ENCODE measurements at places on chromosomes 4 and X. TPM values are rescaled to one million over a fixed set of nuclear protein-coding genes. Genes with fewer than 3 reads are reported as not detected.

The IL15 gene
- total RNA-seq, result 6.0 TPM

The FAM133A gene
- total RNA-seq, result not detected

The ATOH1 gene
- not detected for total RNA-seq

The SATL1 gene
- 0.10 TPM for total RNA-seq

The ENPP6 gene
- not detected for total RNA-seq

The ATP8A1 gene
- 84.8 TPM for total RNA-seq

The PNCK gene
- total RNA-seq, result 0.97 TPM

The VGLL1 gene
- not detected for total RNA-seq

The PRRG1 gene
- total RNA-seq, result not detected

The FRMD7 gene
- not detected for total RNA-seq

The GAGE12D gene
- not detected for total RNA-seq

The MAGEA2 gene
- not detected for total RNA-seq

GRCh38 chrX:148815218-148815961 is 315.0 kb downstream of the AFF2 start:
- H3K27me3 ChIP-seq, result no peaks in the 10 kb centered on the region
- no peak overlapping the region for H3K27ac ChIP-seq
- H3K36me3 ChIP-seq, result no peaks in the 10 kb centered on the region
- no peaks in the 10 kb centered on the region for H3K4me1 ChIP-seq

DNA sequence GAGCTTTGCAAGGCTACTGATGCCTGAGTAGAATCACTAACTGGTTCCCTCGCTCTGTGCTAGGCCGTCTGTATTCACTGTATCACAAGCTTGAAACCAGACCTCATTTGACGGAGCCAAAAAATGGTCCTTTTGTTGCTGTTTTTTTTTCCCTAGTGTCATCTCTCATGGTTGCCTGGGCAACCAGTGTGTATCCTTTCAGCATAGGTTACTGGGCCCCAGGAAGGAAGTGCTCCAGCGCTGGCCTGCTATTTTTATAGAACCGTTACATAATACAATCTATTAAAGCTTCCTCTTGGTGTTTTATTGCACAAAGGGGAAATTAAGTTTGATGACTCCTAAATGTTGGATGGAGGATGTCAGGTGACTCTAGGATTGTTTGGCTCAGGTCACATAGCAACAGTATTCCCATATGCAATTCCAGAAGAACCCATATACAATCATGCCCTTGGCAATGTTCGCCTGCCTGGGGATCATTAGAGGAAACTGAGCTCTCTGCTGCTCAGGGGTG is 220.4 kb downstream of the SPRY1 start:
- H3K36me3 ChIP-seq, result no peaks in the 10 kb centered on the region
- no peaks in the 10 kb centered on the region for H3K27me3 ChIP-seq
- H3K4me1 ChIP-seq, result peaks cover 24% of the 10 kb centered on the region
- peak; percentile 29 for DNase-seq
- H3K27ac ChIP-seq, result peak overlapping the region; percentile 6
- no peak overlapping the region for H3K4me3 ChIP-seq

DNA sequence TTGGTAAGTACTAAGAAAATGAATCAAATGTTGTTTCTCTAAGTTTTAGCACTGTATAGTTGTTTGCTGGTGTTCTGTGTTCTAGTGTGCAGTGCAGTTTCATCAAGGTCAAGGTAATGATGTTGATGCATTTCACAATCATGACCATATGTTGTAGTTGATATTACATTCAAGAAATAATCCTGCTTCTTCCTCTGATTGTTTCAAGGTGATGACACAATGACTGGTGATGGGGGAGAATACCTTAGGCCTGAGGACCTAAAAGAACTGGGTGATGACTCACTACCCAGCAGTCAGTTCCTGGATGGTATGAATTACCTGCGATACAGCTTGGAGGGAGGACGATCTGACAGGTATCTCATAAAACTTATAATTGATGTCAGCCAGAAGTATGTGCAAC is 261.6 kb downstream of the ANK2 start:
- H3K36me3 ChIP-seq, result no peaks in the 10 kb centered on the region
- no peak overlapping the region for H3K27ac ChIP-seq
- H3K27me3 ChIP-seq, result no peaks in the 10 kb centered on the region
- no peaks in the 10 kb centered on the region for H3K4me1 ChIP-seq
- no peak overlapping the region for H3K4me3 ChIP-seq

- no peak overlapping the region for H3K27ac ChIP-seq
- no peak for DNase-seq
- no peak overlapping the region for H3K4me3 ChIP-seq
- H3K36me3 ChIP-seq, result no peaks in the 10 kb centered on the region
- H3K27me3 ChIP-seq, result no peaks in the 10 kb centered on the region
- H3K4me1 ChIP-seq, result no peaks in the 10 kb centered on the region
Measured at GRCh38 chrX:132333351-132333750, 114.1 kb upstream of the RAP2C start.

DNA sequence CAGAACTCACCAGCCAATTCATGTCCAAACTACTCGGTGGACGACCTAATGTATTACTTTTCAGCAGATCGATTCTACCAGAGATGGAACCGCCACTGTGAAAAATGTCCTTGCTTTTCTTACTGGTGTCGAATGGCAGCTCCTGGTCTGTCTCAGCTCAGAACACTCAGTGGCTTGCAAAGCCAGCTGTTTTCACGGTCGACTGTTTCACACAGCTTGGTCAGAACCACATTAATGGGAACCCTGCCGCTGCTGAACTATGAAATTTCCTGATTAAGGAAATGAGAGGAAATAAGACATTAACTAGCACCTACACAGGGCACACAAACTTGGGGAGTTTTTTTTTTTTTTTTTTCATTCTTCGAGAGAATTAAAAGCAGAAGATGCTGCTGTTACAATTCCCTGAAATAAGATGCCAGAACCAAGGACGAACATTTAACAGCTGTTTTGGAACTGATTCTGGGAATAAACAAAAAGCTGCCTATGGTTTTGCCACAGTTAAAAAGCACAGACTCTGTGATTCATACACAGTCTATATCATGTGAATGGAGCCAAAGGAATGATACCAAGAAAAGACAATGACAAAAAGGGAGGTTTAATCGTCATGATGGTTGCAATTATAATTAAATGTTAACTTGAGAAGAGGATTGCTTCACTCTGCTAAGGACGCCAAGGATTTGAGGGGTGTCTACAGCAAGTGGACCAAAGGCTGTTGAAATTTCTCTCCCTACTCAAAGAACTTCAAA is 31.3 kb downstream of the SUPT20HL2 start:
- no peak overlapping the region for H3K27ac ChIP-seq
- DNase-seq, result no peak
- no peaks in the 10 kb centered on the region for H3K27me3 ChIP-seq
- H3K4me3 ChIP-seq, result no peak overlapping the region
- H3K4me1 ChIP-seq, result no peaks in the 10 kb centered on the region

DNA sequence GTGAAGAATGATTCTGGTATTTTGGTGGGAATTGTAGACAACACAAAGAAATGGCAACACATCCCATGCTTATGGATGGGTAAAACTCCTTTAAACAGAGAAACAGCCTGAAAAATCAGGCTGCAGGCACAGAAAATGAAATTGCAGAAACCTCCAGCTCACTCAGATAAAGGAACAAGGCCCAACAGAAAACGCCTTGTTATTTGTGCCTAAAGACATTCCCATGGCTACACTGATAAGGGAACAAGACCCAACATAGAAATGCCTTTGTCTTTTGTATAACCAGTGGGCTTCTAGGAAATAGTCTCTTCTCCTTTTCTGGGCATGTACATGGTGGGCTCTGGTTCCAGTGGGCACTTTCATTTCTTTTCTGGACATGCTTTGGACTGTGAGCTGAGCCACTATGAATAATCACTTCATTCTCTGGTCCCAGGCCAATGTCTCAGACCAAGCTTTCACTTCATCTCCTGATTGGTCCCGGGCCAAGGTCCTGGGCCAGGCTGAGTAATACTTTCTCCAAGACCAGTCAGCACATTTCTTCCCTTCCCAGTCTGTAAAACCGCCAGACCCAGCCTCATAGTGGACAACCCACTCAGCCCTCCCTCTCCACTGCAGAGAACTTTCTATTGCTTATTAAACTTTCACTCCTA is 160.5 kb downstream of the TBX22 start:
- H3K27ac ChIP-seq, result no peak overlapping the region
- no peaks in the 10 kb centered on the region for H3K27me3 ChIP-seq

GRCh38 chr4:9781343-9782135 is at the start of gene DRD5:
Gene DRD5 (plus strand): TSS chr4:9781634. CDS start chr4:9782030, 396 bp downstream.
- no peaks in the 10 kb centered on the region for H3K4me1 ChIP-seq
- H3K36me3 ChIP-seq, result no peaks in the 10 kb centered on the region
- no peaks in the 10 kb centered on the region for H3K27me3 ChIP-seq
- no peak within 1 kb of the TSS for H3K27ac ChIP-seq

- DNase-seq, result peak; percentile 81
- H3K27ac ChIP-seq, result peak overlapping the region; percentile 59
- H3K36me3 ChIP-seq, result no peaks in the 10 kb centered on the region
- H3K27me3 ChIP-seq, result no peaks in the 10 kb centered on the region
- peaks cover 24% of the 10 kb centered on the region for H3K4me1 ChIP-seq
Measured at GRCh38 chrX:17737986-17738713, 857 bp downstream of the SCML1 start.

- no peak overlapping the region for H3K4me3 ChIP-seq
- no peak for DNase-seq
- no peaks in the 10 kb centered on the region for H3K36me3 ChIP-seq
- no peaks in the 10 kb centered on the region for H3K27me3 ChIP-seq
- no peak overlapping the region for H3K27ac ChIP-seq
Measured at GRCh38 chr4:87849612-87850011, 16.8 kb downstream of the MEPE start.

- no peak for DNase-seq
- no peaks in the 10 kb centered on the region for H3K27me3 ChIP-seq
- H3K4me3 ChIP-seq, result no peak overlapping the region
- H3K27ac ChIP-seq, result no peak overlapping the region
- H3K36me3 ChIP-seq, result no peaks in the 10 kb centered on the region
- H3K4me1 ChIP-seq, result no peaks in the 10 kb centered on the region
Measured at GRCh38 chrX:15087747-15088146, 182.1 kb downstream of the ASB9 start.

DNA sequence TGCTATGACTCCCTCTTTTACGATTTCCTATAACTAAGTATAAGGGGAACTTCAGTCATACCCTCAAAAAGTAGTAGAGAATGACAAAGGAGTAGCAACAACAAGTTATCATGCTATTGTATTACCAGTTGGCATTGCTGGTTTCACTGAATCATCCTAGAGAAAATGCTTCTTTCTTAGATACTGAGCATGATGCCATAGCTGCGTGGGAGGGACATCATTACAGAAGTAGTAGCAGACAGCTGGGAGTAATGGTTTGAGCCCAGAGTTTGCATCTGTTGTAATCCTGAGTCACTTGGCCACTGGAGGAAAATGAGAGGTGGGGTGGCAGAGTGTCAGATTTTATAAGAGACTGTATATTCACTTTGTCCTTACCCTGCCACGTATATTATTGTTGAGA is 38.6 kb downstream of the MTMR1 start:
- peaks cover 50% of the 10 kb centered on the region for H3K36me3 ChIP-seq
- H3K27me3 ChIP-seq, result no peaks in the 10 kb centered on the region
- no peak overlapping the region for H3K27ac ChIP-seq
- no peak overlapping the region for H3K4me3 ChIP-seq

GRCh38 chr4:56727150-56727549 is 46.1 kb upstream of the HOPX start:
- no peaks in the 10 kb centered on the region for H3K4me1 ChIP-seq
- H3K4me3 ChIP-seq, result no peak overlapping the region
- H3K27me3 ChIP-seq, result no peaks in the 10 kb centered on the region
- DNase-seq, result no peak

GRCh38 chrX:81316163-81316562 is 114.3 kb downstream of the SH3BGRL start:
- DNase-seq, result no peak
- H3K36me3 ChIP-seq, result no peaks in the 10 kb centered on the region
- H3K4me3 ChIP-seq, result no peak overlapping the region
- H3K27ac ChIP-seq, result no peak overlapping the region

GRCh38 chrX:51336584-51336983 is 4.0 kb downstream of the NUDT10 start:
- no peaks in the 10 kb centered on the region for H3K27me3 ChIP-seq
- H3K4me3 ChIP-seq, result no peak overlapping the region
- peak; percentile 57 for DNase-seq
- H3K4me1 ChIP-seq, result no peaks in the 10 kb centered on the region
- H3K36me3 ChIP-seq, result no peaks in the 10 kb centered on the region

DNA sequence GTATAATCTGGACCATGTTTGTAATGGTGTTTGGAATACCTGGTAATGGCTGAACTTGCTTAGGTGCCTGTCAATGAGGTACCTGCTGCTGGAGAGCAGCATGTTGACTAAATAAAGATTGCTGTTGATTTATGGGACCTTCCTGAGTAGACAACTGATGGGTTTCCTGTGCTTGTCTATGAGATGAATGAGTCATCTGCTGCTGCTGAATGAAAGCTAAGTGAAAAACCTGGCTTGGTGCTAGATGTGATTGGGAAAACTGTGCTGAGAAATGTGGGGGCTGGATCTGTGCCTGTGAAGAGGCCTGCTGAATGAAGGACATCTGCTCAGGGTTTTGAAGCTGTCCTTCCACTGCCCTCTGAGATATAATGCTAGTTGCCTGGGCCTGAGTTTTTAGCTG is 69.6 kb downstream of the WNK3 start:
- no peaks in the 10 kb centered on the region for H3K27me3 ChIP-seq
- no peak overlapping the region for H3K4me3 ChIP-seq

DNA sequence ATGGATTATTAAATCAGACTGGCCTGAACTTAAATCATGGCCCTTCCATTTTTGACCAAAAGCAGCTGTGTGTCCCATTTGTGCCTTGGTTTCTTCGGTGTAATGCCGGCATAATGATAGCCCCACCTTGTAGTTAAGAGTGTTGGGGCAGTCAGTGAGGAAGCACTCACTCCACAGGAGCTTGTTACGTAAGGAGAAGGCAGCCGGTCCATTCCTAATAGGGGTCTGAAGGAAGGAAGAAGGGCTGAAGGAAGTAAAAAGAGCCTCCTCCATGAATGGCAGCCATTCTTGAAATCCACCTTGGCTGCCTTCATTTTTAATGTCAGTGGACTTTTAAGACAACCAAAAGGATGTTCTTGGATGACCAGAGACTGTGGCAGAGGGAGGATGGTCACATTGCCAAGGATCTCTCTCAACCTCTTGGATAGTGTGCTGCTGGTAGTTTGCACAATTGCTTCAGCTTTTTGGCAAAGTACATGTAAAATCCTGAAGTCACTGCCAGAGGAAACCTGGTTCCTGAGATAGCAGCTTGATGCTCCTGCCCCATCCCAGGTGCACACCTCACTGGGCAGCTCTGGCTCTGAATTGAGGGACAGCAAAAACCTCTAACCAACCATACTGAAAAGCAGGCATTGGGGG is 113.5 kb downstream of the PTTG2 start:
- DNase-seq, result no peak
- H3K4me1 ChIP-seq, result peaks cover 5% of the 10 kb centered on the region
- H3K27ac ChIP-seq, result no peak overlapping the region
- H3K36me3 ChIP-seq, result peaks cover 15% of the 10 kb centered on the region

GRCh38 chrX:7965436-7965835 is 38.2 kb upstream of the PNPLA4 start:
- no peaks in the 10 kb centered on the region for H3K36me3 ChIP-seq
- DNase-seq, result no peak
- H3K27me3 ChIP-seq, result no peaks in the 10 kb centered on the region
- H3K27ac ChIP-seq, result no peak overlapping the region
- H3K4me3 ChIP-seq, result no peak overlapping the region

Data from natural killer cell (primary cell).